ENCODE measurements at places on chromosomes 6 and 20.
A peak's percentile ranks its signal among the peaks of the same experiment; 100 is the strongest.

DNA sequence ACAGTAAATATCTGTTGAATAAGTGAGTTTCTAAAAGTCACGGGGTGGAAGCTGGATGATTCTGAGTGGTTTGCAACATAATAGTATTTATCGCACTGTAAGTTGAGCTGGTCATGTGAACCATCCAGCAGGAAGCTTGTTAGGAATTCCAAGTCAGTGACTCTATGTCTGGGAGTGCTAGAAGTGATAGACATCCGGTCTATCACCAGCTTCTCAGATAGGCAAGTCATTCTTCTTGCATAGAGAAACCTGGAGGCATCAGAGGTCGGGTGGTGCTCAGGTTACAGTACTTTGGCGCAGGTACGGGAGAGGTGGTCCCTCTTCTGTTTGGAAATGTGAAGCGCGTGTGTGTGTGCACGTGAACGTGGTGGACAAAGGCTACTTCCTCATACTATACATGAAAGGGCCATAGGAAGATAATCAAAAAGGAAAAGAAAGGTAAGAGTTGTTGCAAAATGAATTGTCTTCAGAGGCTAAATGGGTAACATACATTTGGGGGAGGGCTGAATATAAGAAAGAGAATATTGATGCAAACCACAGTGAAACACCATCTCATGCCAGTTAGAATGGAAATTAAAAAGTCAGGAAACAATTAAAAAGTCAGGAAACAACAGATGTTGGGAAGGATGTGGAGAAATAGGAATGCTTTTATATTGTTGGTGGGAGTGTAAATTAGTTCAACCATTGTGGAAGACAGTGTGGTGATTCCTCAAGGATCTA is 299.3 kb upstream of the ZFP64 start:
- no peak for DNase-seq

GRCh38 chr6:170199716-170200115 is 91.2 kb downstream of the DLL1 start:
- DNase-seq, result no peak

- no peak for DNase-seq
Measured at GRCh38 chr6:38679668-38680067, 23.3 kb downstream of the GLO1 start.

DNA sequence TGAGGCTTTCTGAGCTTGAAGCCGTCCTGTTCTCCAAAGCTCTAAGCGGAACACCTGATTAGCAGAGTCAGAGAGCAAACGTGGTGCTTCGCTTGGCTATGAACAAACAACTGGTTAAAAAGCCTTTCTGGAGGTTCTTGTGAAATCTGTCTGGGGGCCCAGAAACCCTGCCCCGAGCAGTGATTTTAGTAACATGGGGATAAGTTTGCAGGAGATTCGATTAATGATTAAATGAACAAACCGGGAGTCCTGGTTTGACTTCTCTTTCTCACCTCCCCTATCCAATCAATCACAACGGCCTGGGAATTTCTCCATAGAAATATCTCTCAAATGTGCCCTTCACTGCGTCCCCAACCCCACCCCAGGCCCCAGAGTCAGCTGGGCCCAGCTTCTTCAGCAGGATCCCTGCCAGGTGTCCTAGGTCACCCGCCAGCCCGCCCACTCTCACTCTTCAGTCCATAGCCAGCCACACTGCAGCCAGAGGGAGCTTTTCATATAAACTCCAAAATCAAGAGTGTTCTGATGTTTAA is 43.6 kb downstream of the ZDHHC14 start:
- DNase-seq, result no peak

- DNase-seq, result peak; percentile 91
Measured at GRCh38 chr6:24494821-24495795, at the start of gene ALDH5A1. Gene ALDH5A1, plus strand, starts transcription at chr6:24494969. Its CDS starts 28 bp downstream, at chr6:24494997.

DNA sequence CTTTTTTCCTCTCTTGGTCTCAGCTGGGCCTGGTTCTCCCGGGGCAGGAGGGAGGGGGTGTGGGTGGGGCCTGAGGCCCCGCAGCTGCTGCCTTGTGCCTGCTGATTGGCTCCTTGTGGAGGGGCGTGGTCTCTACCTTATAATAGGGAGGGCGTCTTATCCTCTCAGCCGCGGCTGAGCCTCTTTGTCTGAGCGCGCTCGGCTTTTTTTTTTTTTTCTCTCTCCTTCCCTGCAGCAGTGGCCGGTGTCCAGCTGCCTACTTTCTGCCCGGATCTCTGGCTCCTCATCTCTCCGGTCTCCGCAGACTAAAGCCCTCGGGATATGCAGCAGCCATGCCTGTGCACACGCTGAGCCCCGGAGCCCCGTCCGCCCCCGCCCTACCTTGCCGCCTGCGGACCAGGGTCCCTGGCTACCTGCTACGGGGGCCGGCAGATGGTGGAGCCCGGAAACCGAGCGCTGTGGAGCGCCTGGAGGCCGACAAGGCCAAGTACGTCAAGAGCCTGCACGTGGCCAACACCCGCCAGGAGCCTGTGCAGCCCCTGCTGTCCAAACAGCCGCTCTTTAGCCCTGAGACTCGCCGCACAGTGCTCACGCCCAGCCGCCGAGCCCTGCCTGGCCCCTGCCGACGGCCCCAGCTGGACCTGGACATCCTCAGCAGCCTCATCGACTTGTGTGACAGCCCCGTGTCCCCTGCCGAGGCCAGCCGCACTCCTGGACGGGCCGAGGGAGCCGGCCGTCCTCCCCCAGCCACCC is 11.1 kb downstream of the FAM110A start:
- peak; percentile 97 for DNase-seq

GRCh38 chr20:36496707-36497669 is 44.3 kb upstream of the MYL9 start:
- no peak for DNase-seq

DNA sequence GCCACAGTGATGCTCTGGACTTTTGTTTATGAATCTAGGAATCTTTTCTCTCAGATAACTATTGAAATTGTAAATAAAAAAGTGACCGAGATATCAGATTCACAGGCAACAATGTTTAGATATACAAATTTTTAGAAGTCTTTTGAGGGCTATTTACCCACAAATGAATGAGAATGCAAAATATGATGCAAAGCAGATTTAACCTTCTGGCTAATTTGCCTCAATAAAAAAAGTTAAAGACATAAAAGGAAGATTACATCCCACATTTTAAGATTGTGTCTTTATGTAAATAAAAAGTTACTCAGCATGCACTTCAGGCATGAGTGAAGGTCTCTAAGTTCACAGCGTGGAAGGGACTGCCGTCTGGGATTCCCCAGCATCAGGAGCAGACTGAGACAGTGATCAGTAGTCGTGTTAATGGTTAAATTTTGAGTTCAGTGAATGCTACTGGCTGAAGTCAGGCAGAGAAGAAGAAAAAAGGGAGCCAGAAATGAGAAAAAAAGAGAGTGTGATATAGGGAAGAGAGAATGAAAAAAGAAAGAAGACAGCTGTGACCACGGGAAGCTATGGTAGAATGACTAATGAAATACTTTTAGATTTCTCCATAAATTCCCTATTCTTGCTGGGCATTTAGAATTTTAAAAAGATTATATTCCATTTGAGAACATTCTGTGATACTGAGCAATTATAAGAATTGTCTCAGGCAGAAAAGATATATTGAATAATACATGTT is 93.6 kb downstream of the MYB start:
- DNase-seq, result no peak

- no peak for DNase-seq
Measured at GRCh38 chr6:14464055-14464454, 346.5 kb downstream of the CD83 start.

DNA sequence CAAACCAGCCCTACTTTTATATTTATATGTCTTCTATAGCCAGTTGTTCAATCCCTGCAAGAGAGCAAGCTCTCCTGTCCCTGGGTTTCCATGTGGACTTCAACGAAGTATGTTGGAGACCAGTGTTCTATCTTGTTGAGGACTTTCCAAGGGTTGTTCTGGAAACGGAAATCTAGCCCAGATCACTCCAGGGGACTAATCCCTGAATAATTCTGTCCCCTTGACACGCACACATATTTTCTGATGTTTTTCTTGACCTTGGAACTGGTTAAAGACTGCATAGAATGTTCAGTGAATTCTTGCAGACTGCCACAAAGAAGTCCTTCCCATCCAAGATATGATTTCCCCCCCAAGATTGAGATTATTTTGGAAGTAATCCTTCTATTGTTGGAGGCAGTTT is 9.5 kb upstream of the MYLK2 start:
- no peak for DNase-seq

DNA sequence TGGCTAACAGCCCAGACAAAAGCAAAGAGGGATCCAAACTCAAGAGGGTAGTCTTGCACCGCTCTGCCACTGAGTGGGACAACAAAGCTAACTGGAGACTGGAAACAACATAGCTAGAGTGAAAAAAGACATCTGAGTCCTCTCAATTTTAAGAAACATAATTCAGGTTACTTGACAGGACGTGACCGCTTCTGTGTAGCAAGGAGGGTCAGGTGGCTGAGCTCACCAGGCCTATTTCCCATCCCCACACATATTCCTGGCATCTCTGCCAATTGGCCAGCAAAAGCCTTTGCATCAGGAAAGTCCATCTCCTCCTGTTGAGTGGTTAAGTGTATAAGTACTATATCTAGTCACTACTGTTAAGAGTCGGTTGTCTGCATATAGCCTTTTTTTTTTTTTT is 25.3 kb upstream of the TBC1D20 start:
- no peak for DNase-seq

DNA sequence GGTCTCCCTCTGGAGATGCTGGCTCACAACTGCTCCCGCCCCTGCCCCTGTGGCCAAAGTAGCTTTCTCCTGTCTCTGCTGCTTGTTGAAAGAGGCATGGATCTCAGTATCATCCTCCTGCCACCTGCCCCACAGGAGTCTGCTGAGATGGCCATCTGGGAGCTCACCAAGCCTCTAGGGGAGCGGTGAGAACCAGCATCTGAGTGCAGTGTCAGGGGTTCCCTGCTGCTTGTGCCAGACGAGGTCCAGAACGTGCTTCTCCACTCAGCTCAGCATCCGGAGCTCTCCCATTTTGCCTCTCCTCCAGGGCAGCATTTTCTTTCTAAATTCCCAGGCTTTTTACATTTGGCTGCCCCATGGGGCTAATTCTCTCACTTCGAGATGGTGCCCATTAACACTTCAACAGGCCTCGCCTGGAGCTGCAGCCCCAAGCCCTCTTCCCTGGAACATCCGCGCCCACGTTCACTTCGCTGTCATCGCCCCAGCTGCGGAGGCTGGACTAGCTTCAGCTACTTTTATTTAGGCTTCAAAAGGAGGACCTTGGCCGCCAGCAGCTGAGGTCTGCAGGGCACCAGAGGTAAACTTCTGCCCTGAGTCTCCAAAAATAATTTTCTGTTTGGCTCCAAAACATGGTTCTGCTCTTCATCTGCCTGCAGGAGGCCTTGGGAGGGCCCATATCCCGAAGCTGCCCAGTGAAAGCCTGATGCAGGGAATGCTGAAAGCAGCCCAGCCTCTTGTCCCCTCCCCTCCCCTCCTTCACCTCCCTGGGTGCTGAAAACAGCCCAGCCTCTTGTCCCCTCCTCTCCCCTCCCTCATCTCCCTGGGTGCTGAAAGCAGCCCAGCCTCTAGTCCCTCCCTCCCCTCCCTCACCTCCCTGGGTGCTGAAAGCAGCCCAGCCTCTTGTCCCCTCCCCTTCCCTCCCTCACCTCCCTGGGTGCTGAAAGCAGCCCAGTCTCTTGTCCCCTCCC is 25.2 kb upstream of the MLN start:
- DNase-seq, result peak; percentile 92

Measured in WERI-Rb-1 (cell line).